ENCODE measurements at places on chromosomes 2 and 18.

- DNase-seq, result no peak
Measured at GRCh38 chr2:48938231-48938630, 182.7 kb upstream of the LHCGR start.

DNA sequence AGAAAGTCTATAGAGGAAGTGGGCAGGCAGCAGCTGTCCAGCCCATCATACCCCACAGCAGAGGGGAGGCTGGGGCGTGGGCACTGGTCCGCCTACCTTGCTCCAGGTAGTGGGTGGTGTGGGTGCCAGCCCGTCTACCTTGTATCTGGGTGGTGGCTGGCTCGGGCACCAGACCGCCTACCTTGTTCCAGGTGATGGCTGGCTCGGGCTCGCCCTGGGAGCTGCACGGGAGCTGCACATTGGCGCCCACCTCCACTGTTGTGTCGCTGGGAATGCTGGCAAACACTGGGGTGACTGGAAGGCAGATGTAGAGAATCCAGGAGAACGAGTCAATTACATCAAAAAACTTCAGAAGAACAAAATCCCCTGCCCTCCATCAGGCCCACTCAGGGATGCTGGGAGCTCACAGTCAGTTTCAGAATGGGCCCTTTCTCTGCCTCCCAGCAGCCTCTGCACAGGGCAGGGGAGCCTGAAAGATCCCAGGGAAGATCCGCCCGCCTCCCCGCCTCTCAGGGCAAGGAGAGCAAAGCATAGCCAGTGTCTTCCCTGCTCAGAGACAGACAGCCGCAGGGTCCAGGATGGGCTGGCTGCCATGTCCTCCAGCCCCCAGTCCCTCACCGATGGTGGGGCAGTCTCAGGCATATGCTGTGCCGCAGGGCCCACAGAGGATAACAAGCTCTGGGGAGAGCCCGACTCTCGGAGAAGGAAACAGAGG lies 82.3 kb downstream of the PXDN start:
- DNase-seq, result no peak

GRCh38 chr2:31415421-31415820 lies 879 bp upstream of the XDH start:
- DNase-seq, result no peak

DNA sequence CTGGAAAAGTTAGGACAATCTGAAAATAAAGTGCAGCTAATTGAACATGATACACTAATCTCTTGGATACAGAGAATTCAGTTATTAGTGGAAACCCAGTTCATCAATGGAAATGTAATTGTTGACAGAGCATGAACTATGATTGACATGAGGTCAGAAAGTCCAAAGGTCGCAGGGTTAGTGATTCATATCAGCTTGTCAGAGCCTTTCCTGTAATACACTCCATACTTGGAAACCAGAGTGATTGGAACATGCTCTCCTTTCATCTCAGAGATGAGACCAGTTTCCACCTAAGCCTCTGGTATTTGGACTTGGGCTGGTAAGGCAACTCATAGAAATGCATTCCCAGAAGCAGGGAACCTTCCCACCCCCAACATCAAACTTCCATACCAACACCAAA lies 8.5 kb upstream of the NCKAP5 start:
- no peak for DNase-seq

GRCh38 chr2:187574969-187575750 lies 20.9 kb upstream of the TFPI start:
- DNase-seq, result no peak

DNA sequence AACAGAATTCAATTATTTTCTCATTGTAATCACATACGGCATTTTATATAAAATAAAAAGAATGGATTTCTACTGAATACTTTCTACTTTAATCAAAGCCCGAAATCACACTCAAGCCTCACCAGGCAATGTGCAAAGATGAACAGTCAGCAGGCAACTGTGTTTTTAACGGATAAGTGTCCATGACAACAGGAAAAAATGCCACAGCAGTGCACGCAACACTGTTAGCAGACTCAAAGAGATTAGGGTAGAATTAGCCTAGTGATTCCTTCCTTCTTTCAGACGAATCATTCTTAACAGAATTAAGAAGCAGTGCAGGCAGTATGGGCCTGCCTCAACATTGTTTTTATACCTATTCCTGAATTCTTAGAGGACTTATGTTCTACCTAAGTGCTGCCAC lies 135.6 kb downstream of the CDH2 start:
- no peak for DNase-seq

- DNase-seq, result no peak
Measured at GRCh38 chr2:116719836-116720235, 1094.7 kb upstream of the DDX18 start.

DNA sequence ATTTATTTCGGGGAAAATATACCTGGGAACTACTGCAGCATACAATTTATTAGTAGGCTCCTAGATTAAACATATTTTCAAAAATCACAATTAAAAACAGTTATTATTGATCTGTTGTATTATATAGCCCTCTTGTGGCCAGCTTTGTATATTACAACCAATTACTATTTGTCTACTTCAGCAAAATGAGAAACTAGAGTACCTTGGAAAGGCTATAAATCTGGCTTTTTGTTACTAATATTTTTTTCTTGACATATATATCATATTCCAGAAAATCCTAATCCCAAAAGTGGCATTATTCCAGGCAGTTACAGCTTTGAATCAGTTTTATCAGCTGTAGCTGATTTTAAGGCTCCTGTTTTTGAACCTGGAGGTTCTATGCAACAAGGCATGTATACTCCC lies 101.2 kb downstream of the UBR3 start:
- DNase-seq, result no peak

GRCh38 chr2:241286348-241287090 lies 29.0 kb downstream of the HDLBP start:
- DNase-seq, result no peak

GRCh38 chr2:189541591-189541990 lies 39.0 kb downstream of the SLC40A1 start:
- no peak for DNase-seq

DNA sequence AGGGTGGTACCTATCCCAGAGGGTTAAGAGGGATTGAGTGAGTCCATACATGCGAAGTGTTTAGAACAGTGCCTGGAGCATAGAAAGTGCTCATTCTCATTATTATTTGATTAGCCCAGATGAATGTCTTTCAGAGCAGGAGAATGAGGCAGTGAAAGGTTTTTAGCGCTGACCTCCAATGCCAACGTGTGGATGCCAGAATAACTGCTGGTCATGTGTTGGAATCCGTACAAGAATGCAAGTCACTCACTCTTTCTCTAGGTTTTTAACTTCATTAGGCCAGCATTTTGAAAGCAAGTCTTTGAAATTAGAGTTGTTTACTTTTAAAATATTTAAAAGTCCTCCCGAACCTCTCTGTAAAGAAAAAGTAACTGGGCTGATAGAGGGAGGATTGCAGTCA lies 374.2 kb downstream of the EN1 start:
- no peak for DNase-seq

GRCh38 chr18:72324677-72325076 lies 219.5 kb downstream of the CBLN2 start:
- no peak for DNase-seq

DNA sequence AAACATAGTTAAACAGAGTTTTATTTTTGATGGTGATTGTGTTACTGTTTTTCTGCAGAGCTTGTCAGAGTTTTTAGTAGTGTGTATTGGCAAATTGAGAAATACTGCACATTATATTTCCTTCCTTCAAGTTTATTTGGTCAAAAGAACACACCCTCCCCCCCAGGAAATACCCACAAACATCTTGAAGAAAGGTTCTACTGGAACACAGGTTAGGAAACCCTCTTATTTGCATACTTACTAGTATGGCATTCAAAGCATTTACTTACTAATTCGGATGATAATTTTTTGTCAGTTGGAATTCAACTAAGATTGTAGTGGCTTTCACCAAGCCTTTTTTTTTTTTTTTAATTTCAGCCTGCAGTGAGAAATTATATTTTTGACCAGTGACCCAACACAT lies 9.1 kb downstream of the CAB39 start:
- no peak for DNase-seq

All from NCI-H187 (cell line).